Stomach (tissue), 19 donors: ENCODE measurements at places on chromosomes 16 and 17.

DNA sequence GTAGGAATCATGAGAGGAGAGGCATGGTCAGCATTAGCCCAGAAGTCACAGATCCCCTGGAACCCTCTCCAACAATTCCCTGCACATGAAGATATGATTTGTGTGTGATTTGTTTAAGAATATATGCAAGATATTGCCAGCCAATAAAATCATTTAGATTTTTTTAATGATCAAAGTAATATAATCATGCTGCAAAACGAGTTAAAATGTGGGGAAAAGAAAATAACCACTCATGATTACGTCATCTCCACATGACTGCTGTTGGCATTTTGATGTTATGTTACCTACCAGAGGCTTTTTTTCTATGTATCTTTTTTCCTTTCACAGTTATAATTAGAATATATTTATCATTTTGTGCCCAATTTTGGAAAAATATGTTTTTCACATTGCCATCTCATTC, 22.4 kb downstream of the SLC35G3 start:
- H3K27ac ChIP-seq = no peak overlapping the region
- no peaks in the 10 kb centered on the region for H3K36me3 ChIP-seq
- DNase-seq = no peak
- peaks cover 6% of the 10 kb centered on the region for H3K27me3 ChIP-seq
- no peaks in the 10 kb centered on the region for H3K4me1 ChIP-seq

- H3K36me3 ChIP-seq = no peaks in the 10 kb centered on the region
- H3K27ac ChIP-seq = peak overlapping the region; percentile 99
- peak; percentile 93 for DNase-seq
- H3K27me3 ChIP-seq = no peaks in the 10 kb centered on the region
- H3K4me1 ChIP-seq = peaks cover 51% of the 10 kb centered on the region
Observed at GRCh38 chr17:45160447-45161287, 1.0 kb upstream of the HEXIM2 start.

DNA sequence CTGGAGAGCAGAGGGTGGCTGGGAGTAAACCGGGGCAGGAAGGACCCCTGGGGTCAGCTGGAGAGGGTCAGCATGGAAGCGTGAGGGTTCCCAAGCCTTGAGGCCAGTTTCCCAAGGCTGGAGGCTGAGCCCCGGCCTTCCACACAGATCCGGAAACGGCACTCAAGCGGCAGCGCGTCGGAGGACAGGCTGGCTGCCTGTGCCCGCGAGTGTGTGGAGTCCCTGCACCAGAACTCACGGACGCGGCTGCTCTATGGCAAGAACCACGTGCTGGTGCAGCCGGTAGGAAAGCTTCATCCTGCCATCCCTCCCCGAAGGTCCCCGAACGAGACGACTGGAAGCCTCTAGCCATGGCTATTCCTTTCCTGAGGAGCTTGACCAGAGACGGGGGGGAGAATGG, 26.0 kb downstream of the SGSM2 start:
- DNase-seq = no peak
- H3K27me3 ChIP-seq = no peaks in the 10 kb centered on the region

- peaks cover 19% of the 10 kb centered on the region for H3K4me1 ChIP-seq
- DNase-seq = no peak
- H3K36me3 ChIP-seq = no peaks in the 10 kb centered on the region
- H3K4me3 ChIP-seq = no peak overlapping the region
Observed at GRCh38 chr17:38563362-38564253, 42.1 kb downstream of the SRCIN1 start.

DNA sequence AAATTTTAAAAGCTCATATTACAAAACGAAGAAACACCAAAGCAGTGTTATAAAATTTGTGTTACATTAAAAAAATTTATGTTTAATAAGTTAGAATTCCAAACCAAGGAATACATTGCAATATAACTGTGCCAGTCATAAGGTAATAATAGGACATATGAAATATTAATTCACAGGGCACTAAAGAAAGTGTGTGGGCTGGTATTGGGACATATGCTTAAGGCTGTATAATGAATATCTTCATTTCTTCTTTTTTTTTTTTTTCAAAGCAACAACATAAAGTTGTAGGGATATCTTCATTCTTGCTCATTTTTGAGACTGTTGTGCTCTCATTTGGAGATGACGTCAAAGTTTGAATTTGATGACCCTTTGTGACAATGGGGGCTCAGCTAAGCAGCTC, 17.5 kb upstream of the FBXO47 start:
- no peak for DNase-seq
- H3K4me3 ChIP-seq = no peak overlapping the region
- H3K27ac ChIP-seq = no peak overlapping the region
- H3K4me1 ChIP-seq = no peaks in the 10 kb centered on the region

DNA sequence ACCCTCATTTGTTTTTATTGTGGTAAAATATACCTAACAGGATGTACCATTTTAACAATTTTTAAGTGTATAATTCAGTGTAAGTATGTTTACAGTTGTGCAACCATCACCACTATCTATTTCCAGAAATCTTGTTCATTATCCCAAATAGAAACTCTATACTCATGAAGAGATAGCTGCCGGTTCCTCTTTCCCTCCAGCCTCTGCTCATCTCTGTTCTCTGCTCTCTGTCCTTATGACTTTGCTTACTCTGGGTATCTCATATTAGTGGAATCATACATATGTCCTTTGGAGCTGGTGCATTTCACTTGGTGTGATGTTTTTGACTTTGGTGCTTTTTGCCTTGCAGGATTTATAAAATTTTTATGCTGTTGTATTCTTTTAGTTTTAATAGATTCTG, 19.4 kb downstream of the CYLD start:
- no peak for DNase-seq
- peaks cover 33% of the 10 kb centered on the region for H3K36me3 ChIP-seq
- H3K27ac ChIP-seq = no peak overlapping the region
- H3K27me3 ChIP-seq = no peaks in the 10 kb centered on the region
- no peaks in the 10 kb centered on the region for H3K4me1 ChIP-seq

GRCh38 chr16:61957075-61957855, 79.0 kb downstream of the CDH8 start:
- no peak overlapping the region for H3K27ac ChIP-seq
- no peaks in the 10 kb centered on the region for H3K27me3 ChIP-seq
- H3K4me1 ChIP-seq = no peaks in the 10 kb centered on the region
- no peaks in the 10 kb centered on the region for H3K36me3 ChIP-seq

DNA sequence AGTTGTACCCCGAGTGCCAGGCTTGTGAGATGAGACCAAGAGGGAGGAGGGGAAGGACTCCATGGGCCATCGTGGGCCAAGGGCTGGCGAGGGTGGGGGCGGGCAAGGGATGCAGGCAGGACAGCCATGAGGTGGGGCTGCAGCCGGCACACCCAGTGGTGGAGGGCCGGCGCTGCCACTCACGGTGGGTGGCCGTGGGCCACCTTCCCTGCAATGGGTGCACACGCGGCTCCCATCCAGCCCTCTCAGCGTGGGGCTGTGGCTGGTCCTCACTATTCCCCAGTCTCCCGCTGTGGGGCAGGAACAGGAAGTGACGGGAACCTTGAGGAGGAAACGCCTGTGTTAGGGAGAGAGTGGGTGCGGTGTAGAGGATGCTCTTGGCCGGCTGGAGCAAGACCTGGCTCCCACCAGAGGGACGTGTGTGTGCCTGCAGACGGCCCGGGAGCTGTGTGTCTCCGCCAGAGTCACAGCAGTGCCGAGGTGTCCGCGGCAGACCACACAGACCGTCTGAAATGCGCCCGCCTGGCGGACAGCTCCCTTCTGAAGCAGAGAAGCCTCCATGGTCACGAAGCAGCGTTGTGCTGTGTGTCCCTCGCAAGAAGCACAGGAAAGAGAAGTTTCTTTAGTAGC, 23.6 kb downstream of the CIBAR2 start:
- DNase-seq = no peak
- H3K4me3 ChIP-seq = no peak overlapping the region
- no peaks in the 10 kb centered on the region for H3K27me3 ChIP-seq
- H3K27ac ChIP-seq = no peak overlapping the region

DNA sequence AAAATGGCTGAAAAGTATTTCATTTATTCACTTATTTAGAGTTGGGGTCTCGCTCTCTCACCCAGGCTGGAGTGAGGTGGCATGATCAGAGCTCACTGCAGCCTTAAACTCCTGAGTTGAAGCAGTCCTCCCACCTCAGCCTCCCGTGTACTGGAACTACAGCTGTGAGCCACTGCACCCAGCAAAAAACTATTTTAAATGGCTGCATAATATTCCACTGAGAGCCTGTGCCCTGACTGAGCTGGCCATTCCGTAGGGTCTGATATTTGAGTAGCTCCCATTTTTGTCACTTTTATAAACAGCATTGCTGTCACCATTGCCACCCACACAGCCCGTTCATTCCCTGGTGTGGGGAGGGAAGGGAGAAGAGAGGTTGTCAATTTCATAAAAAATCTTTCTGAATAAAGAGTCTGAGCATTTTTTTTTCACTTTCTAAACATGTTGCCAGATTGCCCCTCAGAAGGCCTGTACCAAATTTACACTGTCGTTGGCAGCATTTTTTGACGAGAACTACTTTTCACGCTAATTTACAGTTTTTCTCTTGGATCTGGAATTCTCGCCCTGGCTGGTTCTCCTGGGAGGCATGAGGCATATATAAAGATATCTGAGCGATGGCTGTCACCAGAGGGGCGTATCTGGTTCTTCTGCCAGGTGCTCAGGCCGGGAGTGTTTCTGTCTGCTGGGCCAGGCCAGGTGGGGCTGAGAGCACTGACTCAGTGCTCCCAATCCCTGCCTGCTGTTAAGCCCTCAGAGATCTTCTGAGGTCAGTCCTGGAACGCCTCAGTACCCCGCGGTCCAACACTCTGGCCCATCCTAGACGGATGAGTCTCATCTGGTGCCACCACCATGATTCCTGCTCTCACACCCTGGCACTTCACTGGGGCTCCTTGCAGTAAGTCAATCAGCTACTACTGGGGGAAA, 7.2 kb upstream of the KIFC3 start:
- H3K4me1 ChIP-seq = peaks cover 55% of the 10 kb centered on the region

GRCh38 chr16:72727565-72727964, 320.4 kb downstream of the ZFHX3 start:
- no peak overlapping the region for H3K4me3 ChIP-seq
- no peaks in the 10 kb centered on the region for H3K4me1 ChIP-seq
- DNase-seq = no peak
- H3K27me3 ChIP-seq = no peaks in the 10 kb centered on the region

DNA sequence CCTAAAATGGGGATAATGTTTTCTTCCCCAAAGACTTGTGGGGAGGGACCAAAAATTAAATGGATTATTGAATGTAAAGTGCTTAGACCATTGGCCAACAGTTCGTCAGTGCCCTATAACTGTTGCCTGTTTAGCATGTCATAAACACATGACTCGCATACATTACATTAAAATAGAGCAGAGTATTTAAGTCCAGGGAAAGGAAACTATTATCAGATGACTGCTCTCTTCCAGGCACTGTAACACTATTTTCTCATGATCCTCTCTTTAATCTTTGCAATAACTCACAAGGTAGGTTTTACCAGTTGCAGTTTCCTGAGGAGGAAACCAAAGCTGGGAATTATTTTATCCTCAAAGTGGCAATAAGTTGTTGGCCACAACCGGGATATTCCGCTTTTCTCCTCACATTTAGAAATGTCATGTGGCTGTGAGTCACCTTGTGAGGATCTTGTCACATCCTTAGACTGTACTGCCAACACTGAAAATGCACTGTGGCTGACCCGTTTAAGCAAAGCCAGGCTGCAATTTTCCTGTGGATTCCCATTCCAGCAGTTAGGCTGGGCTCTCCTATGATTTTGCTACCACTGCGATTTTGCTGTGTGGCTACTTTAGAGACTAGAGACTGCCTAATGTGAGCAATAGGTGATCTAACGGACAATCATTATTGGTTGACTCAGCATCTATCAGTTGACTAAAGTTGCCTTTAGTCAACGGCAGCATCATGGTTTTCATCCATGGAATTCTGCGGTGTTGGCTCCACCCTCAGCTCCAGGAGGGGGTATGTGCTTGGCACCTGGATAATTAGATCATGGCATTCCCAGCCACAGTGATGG, 58.3 kb upstream of the DHX40 start:
- no peaks in the 10 kb centered on the region for H3K4me1 ChIP-seq
- H3K27ac ChIP-seq = no peak overlapping the region
- H3K36me3 ChIP-seq = no peaks in the 10 kb centered on the region
- H3K4me3 ChIP-seq = no peak overlapping the region

GRCh38 chr17:28394337-28395116, 11.5 kb downstream of the SLC46A1 start:
- H3K27ac ChIP-seq = no peak overlapping the region
- peaks cover 25% of the 10 kb centered on the region for H3K36me3 ChIP-seq
- H3K4me1 ChIP-seq = no peaks in the 10 kb centered on the region

GRCh38 chr17:5797447-5798050, 213.2 kb upstream of the NLRP1 start:
- DNase-seq = no peak
- no peaks in the 10 kb centered on the region for H3K36me3 ChIP-seq
- H3K4me3 ChIP-seq = no peak overlapping the region
- H3K27ac ChIP-seq = no peak overlapping the region

DNA sequence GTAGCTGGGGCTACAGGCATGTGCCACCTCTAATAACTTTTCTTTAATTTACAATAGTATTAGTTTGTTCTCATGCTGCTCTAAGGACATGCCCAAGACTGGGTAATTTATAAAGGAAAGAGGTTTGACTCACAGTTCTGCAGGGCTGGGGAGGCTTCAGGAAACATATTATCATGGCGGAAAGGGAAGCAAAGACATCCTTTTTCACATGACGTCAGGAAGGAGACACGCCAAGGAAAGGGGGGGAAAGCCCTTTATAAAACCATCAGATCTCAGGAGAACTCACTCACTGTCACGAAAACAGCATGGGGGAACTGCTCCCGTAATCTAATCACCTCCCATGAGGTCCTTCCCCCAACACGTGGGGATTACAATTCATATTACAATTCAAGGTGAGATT, 18.3 kb downstream of the IL4R start:
- H3K4me3 ChIP-seq = no peak overlapping the region
- H3K27me3 ChIP-seq = no peaks in the 10 kb centered on the region
- peak overlapping the region; percentile 23 for H3K27ac ChIP-seq

- H3K4me3 ChIP-seq = no peak overlapping the region
- DNase-seq = no peak
- no peaks in the 10 kb centered on the region for H3K36me3 ChIP-seq
- H3K27me3 ChIP-seq = peaks cover 24% of the 10 kb centered on the region
Observed at GRCh38 chr16:49333259-49333597, 40.4 kb upstream of the C16orf78 start.
